ENCODE measurements at places on chromosomes 6 and 20.

DNA sequence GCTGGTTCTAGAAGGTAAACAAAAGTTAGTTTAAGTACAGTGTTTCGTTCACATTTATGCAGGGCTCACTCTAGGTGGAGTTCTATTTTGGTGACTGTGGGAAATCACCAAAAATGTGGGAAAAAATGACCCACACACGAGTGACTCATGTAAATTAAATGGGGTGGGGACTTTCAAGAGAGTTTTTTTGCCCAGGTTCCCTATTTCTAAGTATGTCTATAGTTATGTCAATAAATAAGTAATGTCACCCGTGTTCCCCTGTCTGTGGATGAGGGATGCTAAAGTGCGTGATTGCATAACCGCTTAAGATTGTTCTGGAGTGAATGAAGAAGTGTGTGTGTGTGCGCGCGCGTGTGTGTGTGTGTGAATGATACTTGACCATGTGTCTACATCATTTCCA is 69.1 kb downstream of the MYB start:
- DNase-seq = no peak

DNA sequence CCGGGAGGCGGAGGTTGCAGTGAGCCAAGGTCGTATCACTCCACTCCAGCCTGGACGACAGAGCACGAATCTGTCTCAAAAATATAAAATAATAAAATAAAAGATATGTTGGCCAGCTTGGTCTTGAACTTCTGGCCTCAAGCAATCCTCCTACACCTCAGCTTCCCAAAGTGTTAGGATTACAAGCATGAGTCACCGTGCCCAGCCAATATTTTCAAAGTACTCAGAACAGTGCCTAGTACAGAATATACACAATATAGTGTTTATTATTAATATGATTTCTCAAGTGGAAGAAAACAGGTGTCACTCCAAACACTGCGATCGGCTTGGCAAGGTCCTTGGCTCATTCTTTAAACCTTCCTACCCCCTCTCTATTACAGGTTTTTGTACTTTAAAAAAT is 3.1 kb downstream of the FAM210B start:
- no peak for DNase-seq

- no peak for DNase-seq
These were observed 365.2 kb upstream of the POU3F2 start for GRCh38 chr6:98469141-98469540.

DNA sequence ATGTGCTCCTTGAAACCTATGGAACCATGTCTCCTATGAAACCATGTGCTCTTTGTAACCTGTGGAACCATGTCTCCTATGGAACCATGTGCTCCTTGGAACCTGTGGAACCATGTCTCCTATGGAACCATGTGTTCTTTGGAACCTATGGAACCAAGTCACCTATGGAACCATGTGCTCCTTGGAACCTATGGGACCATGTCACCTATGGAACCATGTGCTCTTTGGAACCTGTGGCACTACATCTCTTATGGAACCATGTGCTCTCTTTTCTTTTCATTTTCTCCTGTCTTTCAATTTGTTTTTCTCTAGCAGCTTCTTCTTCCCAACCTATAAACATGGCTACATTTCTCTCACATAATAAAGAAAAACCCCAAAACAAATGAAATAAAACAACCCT is 11.9 kb upstream of the CCN2 start:
- DNase-seq = no peak

DNA sequence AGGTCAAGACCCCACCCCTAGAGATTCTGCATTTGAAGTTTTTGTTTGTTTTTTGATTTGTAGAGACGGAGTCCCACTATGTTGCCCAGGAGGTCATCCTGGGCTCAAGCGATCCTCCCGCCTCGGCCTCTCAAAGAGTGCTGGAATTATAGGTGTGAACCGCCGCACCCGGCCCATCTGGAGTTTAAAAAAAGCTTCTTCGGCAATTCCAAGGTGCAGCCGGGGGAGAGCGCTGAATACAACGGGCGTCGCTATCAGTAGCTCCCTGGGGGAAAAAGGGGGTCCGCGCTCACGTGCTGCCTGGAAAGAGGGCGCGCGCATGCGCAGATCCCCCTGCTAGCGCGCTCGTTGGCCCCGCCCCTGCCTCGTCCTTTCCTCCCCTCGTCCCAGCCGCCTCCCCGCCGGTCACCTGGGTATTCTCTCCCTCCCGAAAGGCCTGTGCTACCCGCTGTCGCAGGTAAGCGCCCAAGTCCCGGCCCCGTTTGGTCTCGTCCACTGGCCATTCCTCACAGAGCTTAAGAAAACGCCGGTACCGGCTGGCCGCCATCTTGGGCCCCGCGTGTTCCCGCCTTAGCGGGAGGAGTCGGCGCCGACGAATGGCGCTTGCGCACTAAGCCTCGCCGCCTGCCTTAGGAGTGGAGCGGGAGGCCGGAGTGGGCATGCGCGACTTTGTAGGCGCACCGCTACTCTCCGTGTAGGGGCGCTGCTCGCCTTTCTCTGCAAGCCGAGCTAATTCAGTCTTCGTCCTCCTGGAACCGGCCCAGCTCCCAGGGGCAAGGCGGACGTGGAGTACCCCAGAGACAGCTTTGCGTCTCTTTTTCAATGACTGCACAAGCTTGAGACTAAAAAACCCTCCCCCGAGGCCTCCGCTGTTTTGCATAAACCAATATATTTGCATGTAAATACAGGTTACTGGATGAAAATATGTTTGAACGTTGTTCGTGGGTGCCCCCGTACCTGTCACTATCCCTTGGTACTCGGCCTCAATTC is at the start of gene UQCC2:
Gene UQCC2 (minus strand): TSS at position 561 of the 990 bp plus-strand sequence. CDS start 14 bp downstream, at position 547.
- peak; percentile 95 for DNase-seq

All from activated T-helper 1 cell treated with Interleukin-2 at 50 U/mL for 16 hours (primary cell).